Trophoblast cell (in vitro differentiated cells and primary cell): ENCODE measurements at places on chromosomes 1 and 21.

DNA sequence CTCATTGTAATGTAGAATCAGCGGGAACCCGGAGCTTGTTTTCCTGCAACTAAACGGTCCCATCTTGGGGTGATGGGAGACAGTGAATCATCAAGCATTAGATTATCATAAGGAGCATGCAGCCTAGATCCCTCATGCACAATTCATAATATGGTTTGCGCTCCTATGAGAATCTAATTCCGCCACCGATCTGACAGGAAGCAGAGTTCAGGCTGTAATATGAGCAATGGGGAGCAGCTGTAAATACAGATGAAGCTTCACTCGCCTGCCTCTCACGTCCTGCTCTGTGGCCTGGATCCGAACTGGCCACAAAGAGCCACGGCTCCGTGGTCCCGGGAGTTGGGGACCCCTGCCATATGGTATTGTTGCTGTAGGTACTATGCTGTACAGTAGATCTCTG is 1.6 kb downstream of the IFI44 start:
- DNase-seq: no peak

- DNase-seq: peak; percentile 18
Observed at GRCh38 chr21:22120616-22121266, 1122.5 kb downstream of the NCAM2 start.

- DNase-seq: no peak
Observed at GRCh38 chr1:243258731-243259130, 2.9 kb downstream of the SDCCAG8 start.

GRCh38 chr1:214451596-214451995 is 99.8 kb downstream of the PTPN14 start:
- DNase-seq: no peak

- no peak for DNase-seq
Observed at GRCh38 chr1:41917835-41918449, 780 bp downstream of the HIVEP3 start.

GRCh38 chr1:79519084-79519760 is 512.7 kb upstream of the ADGRL4 start:
- DNase-seq: no peak

GRCh38 chr1:48817505-48818114 is 40.9 kb upstream of the BEND5 start:
- DNase-seq: peak; percentile 63
